ENCODE measurements at places on chromosomes 3 and 15.

DNA sequence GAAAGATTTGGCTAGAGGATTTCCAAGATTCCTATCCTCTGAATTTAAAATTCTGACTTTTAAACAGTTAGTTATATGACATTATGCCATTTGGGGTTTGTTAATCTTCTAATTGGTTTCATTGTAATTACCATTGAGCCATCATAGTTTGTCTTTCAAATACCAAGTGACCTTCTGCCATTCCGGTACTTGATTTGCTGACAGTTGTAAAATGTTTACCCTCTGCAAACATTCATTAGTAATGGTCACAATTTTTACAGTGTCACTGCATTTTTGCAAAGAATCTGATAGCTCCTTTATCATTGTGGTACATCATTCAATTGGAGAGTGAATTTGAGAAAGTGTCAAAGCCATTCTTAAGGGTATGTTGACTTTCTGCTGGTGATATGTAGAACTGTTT is 645.0 kb upstream of the TBL1XR1 start:
- no peak for DNase-seq

DNA sequence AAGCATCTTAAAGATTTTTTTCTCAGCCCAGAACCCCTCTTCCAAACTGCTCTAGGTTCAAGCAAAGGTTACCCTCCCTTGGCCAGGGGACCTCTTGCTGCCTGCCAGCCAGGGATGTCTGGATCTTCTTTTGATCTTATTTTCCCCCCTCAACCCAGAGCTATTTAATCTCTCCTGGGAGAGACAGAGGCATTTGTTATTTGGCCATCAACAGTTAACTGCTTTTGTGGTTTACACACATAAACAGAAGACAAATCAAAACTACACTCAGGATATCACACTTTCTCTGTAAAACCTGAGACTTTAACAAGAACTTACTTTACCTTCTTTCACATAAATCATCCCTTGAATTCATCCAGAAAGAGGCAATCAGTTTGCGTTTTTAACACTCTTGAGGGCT is 272.5 kb downstream of the THSD4 start:
- DNase-seq, result no peak

GRCh38 chr3:180447136-180447535 is 154.8 kb upstream of the TTC14 start:
- no peak for DNase-seq

GRCh38 chr15:101689901-101690300 is 34.4 kb downstream of the TARS3 start:
- no peak for DNase-seq

GRCh38 chr3:74465715-74466410 is 148.6 kb downstream of the CNTN3 start:
- DNase-seq, result no peak

DNA sequence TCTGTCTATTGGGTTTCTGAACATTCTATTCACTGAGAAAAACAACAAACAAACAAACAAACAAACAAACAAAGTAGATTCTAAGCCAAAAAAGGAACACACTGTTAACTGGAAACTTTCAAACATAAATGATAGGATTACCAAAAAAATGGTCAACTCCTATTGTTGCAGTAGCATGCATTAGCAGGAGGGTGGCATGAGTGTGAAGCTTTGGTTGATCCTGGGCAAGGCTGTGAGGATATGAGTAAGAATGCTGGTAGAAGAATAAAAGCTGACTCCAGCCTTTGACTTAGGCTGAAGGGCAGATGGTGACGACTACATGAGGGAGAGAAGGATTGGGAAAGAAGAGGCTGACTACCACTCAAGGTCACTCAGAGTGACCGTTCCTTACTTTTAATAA is 810.3 kb downstream of the VGLL3 start:
- no peak for DNase-seq

Measured in Karpas-422 (cell line).